ENCODE measurements at places on chromosomes 12 and 14.
A peak's percentile ranks its signal among the peaks of the same experiment; 100 is the strongest.

GRCh38 chr12:115521771-115522409 is 755.6 kb downstream of the MED13L start:
- DNase-seq = no peak

GRCh38 chr12:101962486-101962885 is 85.1 kb downstream of the DRAM1 start:
- DNase-seq = no peak

DNA sequence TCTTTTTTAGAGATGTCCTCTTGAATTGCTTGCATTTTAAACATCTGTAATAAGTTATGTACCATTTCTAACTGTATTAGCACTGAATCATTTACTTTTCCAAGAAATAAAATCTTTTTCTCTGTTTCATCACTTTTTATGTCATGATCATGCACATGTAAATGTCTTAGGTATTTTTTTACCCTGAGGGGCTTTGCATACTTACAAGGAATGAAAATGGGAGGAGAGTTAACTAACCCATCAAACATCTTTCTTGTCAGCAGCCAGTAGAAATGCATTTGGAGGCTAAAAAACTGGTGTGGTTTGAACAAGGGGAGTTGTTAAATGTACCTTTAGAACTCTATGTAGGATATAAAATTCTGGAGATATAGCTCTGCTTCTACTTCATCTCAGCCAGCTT is 1080.3 kb downstream of the GALC start:
- DNase-seq = no peak

- no peak for DNase-seq
Measured at GRCh38 chr12:94308612-94309011, 151.1 kb downstream of the CEP83 start.

DNA sequence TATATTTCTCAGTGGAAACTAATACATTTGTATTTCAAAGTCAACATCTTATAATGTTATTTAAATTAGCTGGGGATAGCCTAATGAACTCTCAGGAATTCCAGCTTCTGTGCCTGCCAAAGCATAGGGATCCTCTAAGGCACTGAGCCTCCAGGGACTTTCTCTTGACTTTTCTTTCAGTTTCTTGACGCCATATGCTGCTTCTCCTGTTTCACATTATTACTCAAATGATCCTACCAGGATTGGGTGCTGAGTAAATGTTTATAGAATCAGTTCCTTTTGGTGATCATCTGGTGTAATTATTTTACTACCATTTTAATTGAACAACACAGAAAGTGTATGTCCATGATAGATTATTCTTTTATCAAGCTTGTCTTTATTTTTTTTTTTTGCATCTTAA is 7.9 kb downstream of the METTL25 start:
- no peak for DNase-seq

DNA sequence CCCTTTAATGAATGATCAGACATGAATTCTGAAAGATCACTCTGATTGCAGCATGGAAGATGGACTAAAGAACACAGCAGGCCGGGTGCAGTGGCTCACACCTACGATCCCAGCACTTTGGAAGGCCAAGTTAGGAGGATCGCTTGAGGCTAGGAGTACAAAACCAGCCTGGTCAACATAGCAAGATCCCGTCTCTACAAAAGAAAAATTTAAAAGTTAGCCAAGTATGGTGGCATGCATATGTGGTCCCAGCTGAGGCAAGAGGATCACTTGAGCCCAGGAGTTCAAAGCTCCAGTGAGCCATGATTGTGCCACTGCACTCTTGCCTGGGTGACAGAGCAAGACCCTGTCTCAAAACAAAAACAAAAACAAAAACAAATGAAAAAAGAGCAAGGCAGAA is 35.1 kb downstream of the SENP1 start:
- DNase-seq = no peak

- no peak for DNase-seq
Measured at GRCh38 chr12:43062201-43062895, 472.8 kb upstream of the PRICKLE1 start.

- no peak for DNase-seq
Measured at GRCh38 chr12:26554332-26554731, 278.7 kb downstream of the ITPR2 start.

DNA sequence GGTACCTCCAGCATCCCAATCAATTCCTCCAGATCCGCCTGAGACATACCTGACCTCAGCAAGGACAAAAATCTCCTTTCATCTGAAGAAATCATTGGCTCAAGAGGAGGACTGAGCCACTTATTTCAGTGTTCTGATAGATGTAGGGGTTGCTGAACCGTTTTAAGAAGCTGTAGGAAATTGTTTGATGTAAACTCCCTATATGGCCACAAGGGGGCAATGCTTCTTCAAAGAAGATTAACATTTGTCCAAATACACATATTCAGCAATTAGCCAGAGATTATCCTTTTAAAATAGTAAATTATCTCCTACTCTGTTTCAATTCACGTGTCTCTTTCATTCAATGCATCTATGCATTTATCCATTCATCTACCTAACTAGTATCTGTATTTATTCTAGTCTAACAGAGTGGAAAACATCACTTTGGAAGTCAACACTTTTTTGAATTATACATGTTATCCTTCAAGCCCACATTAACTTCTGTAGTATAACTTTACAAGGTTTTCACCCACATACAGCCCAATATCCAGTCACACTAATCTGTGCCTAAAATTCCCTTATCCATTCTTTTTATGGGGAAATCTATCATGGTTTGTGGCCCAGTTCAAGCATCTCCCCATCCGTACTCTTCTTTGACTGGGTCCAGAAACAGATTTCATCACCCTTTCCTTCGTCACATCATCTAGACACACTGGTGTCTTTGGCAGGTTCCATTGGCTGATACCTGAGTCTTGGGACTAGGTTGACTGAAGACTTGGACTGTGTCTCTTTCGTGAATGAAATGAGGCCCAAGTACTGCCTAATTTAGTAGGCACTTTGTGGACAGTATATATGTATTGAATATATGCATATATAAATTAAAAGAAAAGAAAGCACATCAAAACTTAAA is 411.0 kb upstream of the OR4E1 start:
- peak; percentile 37 for DNase-seq

DNA sequence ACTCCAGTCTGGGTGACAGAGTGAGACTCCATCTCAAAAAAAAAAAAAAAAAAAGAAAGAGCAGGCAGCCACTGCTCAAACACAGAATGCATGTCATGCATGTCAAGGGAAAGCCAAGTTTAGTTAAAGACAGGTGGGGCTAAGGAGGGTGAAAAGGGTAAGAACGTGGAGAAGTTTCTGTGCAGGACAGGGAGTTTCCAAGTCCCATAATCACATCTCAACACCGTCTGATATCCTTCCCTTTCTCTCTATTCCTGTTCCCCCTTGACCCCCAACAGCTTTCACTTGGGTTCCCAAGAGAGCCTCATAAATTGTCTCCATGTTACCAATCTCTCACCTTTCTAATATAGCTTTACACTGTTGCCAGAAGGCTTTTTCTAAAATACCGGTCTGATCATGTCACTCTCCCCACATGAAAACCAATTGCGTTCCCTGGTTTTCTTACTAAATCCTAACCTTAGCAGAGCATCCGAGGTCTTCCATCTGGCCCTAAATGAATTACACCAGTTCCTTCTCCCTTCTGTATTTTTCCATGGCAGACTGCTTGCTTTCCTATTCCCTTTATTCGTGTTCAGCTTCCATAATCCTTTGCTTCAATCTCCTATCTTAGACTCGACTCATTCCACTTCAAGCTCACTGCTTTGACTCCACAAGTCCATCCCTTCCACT is 37.0 kb downstream of the LIMA1 start:
- DNase-seq = no peak

- no peak for DNase-seq
Measured at GRCh38 chr12:25187781-25188180, 7.2 kb downstream of the DNAI7 start.

DNA sequence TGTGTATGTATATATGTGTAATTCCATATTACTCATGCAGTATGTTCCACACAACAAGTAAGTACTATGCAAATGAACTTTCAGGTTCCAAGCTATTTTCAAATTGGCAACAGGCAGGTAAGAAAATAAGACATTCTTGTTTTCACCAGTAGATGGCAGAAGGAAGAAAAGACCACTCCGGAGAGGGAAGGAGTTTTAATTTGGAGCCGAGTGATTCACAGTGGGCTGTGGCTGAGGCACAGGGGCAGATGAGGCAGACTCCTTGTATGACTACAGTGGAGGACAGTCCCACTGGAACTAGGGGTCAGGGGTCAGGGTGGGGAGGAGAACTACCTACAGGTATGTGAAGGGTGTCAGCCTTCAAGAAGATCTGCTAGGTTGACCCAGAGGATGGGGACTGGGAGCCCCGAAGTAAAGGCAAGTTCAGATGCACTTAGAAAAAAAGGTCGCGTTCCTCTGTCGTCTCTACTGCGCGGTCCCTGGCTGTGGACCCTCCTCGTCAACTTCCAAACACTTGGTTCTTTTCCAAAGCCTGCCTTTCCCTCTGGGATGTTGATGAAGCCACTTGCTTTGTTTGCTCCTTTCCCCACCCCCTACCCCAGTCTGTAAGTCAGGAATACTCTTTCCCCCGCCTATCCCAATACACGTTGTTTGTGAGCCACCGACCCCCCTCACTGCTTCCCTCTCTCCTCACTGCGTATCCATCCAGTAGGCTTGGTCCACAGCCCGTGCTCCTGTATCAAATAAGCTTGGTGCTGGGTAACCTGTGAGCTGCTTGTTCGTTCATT is 24.1 kb downstream of the DDX47 start:
- DNase-seq = peak; percentile 78

GRCh38 chr14:55118761-55119160 is 10.3 kb upstream of the LGALS3 start:
- DNase-seq = no peak

- DNase-seq = no peak
Measured at GRCh38 chr12:113239811-113240331, 18.6 kb downstream of the TPCN1 start.

DNA sequence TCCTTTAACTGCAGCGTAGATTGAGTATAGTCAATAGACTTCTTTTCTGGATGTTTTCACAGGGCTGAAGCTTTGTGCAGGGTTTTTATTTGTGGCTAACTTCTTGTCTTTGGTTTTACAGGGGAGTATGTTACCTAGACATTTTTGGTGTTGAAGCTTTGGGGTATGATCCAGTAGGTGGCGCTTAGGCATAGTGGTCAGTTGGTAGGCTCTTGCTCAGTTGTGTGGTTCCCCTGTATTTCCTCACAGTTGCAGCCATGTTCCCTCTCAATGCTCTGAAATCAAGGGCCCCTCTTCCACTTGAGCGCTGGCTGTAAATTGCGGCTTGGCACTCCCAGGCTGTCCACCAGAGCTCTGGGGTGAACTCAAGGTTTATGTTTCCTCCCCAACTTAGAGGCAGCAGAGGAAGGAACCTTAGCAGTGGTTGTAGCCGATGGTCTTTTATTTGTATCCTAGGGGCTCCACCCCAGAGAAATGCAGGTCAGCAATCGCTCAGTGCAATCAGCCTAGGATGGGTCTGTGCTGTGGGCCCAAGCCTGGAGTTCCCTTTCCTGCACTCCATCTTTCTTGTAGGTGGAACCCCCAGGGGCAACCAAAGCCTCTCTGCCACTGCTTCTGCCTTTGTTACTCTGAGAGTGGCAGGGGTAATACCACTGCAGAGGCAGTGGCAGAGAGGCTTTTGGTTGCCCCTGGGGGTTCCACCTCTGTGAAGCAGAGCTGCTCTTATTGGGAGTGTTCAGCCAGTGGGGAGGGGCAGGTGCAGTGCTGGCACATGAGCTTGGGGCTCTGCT is 55.1 kb downstream of the CMAS start:
- peak; percentile 38 for DNase-seq

DNA sequence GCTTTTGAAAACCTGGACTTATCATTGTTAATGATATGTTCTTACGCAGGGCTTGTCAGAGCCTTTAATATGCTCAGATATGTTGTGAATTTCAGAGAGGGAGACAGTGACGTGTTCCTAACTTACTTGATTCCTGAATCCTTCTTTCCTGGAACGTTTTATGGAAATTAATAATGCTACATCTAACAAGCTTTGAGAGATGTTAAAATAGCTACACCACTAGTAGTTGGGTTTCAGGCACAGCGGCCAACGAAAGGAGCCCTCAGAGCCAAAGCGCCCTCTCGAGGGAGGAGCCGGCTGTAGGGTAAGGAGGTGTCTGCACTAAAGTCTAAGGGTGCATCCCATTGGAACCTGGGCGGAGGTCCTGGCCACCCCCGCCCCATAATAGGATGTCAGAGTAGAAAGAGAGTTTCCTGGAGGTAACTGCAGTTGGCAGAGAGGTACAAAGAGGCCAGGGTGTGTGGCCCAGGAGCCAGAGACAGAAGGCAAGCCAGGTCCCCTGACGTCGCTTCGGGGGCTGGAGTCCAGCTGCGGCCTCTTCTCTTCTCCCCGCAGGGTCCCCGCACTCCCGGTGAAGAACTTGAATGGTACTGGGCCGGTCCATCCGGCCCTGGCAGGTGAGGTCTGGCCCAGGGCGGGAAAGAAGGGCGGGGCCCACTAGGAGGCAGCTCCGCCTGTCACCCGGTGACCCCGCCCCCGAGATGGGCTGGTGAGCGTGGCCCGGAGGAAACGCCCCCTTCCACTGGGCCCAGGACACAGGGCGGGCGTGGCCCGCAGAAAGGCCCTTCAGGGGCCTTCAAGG is 36.3 kb downstream of the DTX1 start:
- peak; percentile 99 for DNase-seq

- peak; percentile 76 for DNase-seq
Measured at GRCh38 chr12:19130224-19131024, 891 bp downstream of the PLEKHA5 start.

GRCh38 chr12:108856170-108856427 is 1.3 kb downstream of the SSH1 start:
- DNase-seq = peak; percentile 13

DNA sequence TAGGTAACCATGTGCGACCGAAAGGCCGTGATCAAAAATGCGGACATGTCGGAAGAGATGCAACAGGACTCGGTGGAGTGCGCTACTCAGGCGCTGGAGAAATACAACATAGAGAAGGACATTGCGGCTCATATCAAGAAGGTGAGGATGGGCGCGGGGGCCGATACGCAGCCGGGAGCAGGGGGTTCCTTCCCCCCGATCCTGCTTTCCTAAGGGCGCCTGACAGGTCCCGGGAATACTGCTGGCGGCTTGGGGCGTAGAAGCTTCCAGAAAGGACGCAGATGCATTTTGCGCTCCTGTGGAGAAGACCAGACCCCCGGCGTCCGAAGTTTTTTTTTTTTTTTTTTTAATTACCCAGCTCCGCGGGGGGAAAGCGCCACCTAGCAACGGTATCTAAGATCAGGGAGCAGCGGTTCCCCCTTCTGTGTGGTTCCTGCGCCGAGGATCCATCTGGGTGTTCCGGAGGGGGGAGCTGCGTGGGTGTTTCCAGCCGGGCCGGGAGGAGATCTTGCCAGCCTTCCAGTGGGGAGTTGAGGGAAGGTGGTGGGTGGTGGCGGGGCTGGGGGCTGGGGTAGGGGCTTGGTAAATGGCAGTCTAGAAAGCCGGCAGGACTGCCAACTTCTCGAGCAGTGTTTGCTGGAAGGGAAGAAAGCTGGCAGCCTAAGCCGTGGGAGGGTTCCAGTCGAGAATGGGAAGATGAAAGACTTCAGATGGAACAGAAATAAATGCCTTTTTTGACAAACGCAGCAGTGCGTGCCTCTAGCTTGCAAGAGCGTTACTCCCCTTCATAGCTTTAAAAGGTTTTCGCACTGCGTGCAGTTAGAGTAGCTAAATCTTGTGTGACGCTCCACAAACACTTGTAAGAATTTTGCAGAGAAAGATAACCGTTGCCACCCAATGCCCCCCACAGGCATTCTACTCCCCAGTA is 764 bp downstream of the DYNLL1 start:
- DNase-seq = peak; percentile 80

- no peak for DNase-seq
Measured at GRCh38 chr12:5031242-5031641, 12.4 kb upstream of the KCNA5 start.

GRCh38 chr14:52806115-52806514 is 14.7 kb upstream of the GNPNAT1 start:
- no peak for DNase-seq

Measured in H7 (cell line).